T1000 (cell line): ENCODE measurements at places on chromosomes 3 and 15.

DNA sequence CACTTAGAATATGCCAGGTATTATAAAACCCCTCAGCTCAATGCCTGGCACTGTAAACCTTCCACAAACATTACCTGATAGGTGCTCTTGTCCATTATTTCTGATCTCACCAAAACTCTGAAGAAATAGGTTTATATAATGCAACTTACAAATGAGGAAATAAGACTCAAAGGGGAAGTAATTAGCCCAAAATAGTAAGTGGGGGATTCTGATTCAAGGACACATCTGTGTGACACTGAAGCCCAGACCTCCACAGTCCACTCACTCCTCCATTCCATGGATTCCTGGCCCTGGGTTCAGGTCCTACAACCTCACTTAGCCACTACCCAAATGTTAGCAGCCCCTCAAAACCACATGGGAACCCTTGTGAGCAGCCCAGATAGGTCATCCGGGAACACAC is 49.9 kb downstream of the TRANK1 start:
- DNase-seq: no peak

DNA sequence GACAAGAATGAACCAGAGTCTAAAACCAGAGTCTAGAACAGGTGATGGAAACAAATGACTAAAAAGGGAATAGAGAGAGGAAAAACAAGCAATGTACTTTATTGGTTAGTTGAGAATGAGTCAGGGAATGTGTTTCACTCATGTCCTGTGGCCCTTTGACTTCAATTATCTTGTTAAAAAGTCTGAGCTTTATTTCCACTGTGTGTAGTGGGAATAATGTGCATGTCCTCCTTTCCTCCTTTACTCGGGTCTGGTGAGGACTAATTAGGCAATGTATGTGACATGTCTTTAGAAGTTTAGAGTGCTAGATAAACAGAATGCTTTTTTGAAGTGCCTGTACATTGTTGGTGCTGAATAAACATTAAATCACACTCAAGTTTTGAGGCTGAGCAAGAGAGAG is 21.3 kb downstream of the LSAMP start:
- DNase-seq: no peak

- no peak for DNase-seq
These were observed 37.6 kb downstream of the OSTN start for GRCh38 chr3:191236646-191237045.

GRCh38 chr15:27670486-27671209 is 428.5 kb downstream of the OCA2 start:
- no peak for DNase-seq

DNA sequence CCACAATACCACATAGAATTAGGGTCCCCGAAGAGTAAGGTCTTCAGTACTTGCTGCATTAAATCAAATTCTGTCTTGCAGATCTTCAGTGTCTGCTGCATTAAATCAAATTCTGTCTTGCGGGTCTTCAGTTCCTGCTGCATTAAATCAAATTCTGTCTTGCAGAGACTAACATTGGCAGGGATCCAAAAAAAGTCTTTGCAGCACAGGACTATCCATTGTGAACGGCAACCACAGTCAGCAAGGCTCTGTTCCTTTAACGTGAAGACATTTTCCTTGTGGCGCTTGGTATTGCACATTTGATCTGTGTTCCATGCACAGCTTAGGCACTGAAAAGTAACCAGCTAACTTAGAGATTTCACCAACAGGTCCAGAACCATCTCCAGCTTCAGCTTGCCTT is 46.8 kb upstream of the POMGNT2 start:
- no peak for DNase-seq

GRCh38 chr3:193847402-193847801 is 254.4 kb downstream of the OPA1 start:
- no peak for DNase-seq

DNA sequence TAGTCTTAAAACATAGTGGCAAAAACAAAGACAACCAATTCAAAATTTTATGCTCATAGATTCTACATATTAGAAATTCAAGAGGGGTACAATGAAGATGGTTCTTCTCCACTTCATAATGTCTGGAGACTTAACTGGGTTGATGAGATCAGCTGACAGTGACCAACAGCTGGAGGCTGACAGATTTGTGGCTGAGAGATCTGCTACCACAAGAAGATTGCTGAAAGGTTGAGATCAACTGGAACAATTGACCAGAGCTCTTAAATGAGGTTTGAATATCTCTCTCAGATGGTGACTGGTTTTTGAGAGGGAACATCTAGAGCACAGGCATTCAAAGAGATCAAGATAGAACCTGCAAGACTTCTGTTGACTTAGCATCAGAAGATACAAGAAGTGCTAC is 254.1 kb upstream of the ARPP21 start:
- no peak for DNase-seq

DNA sequence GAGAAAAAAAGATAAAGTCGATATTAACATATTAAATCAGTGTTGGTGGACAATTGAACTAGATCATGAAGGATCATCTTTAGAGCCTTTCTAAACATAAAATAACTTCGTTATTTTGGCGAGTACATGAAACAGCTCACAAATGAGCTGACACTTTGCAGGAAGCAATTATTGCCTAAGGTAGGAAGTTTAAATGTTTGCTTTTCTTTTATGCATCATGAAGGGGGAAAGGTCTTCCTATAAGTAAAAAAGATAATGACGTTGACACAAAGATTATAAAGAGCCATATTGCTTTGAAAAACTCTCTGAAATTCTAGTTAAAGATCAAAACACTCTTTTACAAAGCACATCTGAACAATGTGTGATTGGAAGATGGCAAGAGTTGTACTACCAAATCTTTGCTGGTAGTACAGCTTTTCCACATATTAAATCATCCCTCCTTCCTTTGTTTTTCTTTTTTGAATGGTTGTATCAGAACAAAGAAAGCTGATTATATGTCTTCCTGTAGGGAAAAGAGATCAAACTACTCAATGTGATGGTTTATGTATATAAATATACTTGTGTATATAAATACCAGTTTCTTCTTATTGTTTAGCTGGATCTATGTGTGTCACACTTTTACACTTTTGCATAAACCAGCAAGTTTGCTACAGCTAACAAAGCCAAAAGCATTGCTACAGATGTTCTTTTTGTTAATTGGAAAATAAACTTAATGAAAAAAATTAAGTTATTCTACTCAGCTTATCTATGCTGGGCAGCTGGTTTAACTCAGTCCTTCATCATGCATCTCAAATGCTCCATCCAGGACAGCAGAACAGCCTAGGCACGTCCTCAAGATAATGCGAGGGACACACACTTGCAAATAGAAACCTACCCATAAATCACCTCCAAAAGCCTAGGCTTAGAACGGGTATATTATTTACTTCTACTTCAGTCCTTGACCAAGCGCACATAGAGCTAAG is 850.8 kb upstream of the ROBO1 start:
- no peak for DNase-seq
